ENCODE measurements at places on chromosomes 6 and 20.

DNA sequence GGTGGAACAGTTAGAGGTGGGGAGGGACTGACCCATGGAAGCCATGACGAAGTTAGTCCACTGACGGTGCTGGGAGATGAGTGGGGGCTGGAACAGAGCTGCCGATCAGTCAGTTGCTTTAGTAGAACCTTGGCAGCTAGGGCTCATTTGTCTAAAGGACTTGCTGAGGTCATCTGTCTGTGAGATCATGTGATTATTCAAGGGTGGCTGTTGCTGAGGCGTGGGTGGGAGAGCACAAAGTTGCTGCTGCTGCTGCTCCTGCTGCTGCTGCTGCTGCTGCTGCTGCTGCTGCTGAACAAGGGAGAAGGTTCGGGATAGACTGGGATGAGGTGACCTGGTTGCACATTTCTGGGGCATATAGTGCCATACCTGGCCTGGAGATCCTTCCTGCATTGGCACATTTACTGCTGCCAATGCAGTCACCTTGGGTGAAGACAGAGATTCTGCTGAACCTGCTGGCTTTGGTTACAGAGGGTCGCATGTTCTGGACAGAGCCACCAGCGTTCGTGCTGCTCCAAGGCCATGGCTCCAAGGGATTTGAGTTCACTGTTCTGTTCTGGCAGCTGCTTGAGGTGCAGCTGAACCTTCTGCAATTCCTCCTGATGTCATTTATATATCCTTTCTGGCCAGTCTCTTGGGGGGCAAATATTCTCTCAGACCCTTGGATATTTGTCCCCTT lies 840.5 kb downstream of the HACE1 start:
- DNase-seq = no peak

DNA sequence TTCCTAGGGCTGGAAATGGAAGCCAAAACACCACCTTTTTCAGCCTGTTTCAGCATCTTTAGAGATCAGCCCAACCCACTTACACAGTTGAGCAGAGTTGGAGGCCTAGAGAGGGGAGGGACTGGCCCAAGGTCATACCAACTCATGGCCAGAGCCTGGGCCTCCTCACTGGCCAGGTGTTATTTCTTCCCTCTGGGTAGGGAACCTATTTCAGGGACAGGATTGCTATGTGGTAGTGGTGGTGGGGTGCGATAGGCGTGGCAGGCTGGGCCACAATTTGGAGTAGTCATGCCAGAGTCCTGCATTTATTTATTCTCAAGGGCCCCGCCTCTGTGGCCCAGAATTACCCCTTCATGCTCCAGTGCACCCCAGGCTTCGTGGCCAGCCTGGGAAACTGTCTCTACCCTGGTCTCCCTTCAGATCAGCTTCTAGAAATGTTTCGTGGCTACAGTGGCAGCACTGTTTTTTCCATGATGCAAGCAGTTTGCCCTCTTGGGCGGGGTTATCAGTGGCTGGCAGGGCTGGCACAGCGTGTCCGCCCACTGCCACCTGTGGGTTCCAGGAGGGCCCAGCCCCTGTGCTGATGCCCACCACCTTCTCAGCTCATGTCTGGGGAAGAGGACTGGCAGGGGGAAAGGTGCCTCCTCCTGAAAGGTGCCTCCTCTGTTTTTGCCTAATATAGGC lies 6.2 kb downstream of the VEGFA start:
- DNase-seq = no peak

- DNase-seq = no peak
Measured at GRCh38 chr6:34608321-34609091, 52.4 kb upstream of the SPDEF start.

- no peak for DNase-seq
Measured at GRCh38 chr6:90948540-90948939, 361.7 kb upstream of the MAP3K7 start.

- no peak for DNase-seq
Measured at GRCh38 chr20:8293750-8294149, 161.7 kb downstream of the PLCB1 start.

DNA sequence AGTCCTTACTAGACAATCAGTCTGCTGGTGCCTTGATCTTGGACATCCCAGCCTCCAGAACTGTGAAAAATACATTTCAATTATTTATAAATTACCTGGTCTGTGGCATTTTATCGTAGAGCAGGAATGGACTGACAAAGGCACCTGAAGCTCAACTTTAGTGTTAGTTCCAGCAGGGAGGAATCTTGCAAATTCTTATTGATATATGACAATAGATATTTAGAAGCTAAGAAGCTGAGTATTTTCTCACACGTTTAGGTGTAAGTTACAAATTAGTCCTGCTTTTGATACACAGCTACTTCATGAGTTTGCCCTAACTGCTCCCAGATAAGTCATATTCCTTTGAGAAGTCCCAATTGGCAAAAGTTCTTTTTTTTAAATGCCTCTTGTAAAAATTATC lies 138.0 kb upstream of the ZNF217 start:
- no peak for DNase-seq

DNA sequence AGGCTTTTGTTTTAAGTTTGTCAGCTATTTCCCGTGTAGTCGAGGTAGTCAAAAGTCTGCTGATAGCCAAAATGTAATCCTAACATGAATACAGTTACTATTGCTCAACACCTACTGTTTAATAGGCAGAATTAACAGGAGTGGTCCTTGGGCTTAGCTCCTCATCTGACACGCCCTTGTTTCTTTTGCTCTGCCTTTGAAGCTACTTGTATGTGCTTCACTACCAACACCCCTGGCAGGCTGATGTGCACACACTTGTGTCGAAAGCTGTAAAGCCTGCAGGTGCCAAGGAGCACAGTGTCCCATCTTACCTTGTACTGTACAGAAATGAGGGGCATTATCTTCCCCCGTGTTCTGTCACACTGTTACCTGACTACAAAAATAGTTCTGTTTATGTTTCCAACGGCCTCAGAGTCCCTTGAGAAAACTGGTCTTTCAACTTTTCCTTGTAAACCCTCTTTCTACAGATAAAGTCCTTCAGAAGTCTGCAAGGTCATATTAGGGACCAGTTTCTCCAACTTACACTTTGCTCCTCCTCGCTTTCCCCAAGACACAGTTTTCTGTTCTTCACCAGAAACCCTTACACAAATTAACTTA lies 9.3 kb downstream of the SDHAF4 start:
- no peak for DNase-seq

- DNase-seq = no peak
Measured at GRCh38 chr6:61711849-61712248, 574.2 kb downstream of the KHDRBS2 start.

DNA sequence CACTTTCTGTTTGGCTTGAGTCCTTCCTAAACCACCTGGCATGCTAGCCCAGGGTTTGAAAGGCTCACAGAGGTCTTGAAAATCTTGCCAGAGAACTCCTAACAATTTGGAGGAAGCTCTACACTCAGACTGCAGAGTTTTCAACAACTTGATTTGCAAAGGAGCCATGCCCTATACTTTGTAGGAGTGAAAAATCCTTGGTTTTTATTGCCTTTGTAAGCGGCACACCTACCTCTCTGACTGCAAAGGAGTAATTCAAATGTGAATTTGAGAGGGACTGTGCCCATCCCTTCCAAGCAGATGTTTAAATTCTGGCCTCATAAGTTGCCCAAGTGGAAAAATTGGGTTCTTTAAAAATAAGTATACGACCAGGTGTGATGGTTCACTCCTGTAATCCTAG lies 41.5 kb downstream of the SLC2A12 start:
- DNase-seq = no peak

- DNase-seq = no peak
Measured at GRCh38 chr6:155108070-155108820, 113.1 kb downstream of the TIAM2 start.

GRCh38 chr6:53297004-53297403 lies 51.7 kb downstream of the ELOVL5 start:
- no peak for DNase-seq

- DNase-seq = no peak
Measured at GRCh38 chr6:107717781-107718180, 106.3 kb downstream of the SCML4 start.

DNA sequence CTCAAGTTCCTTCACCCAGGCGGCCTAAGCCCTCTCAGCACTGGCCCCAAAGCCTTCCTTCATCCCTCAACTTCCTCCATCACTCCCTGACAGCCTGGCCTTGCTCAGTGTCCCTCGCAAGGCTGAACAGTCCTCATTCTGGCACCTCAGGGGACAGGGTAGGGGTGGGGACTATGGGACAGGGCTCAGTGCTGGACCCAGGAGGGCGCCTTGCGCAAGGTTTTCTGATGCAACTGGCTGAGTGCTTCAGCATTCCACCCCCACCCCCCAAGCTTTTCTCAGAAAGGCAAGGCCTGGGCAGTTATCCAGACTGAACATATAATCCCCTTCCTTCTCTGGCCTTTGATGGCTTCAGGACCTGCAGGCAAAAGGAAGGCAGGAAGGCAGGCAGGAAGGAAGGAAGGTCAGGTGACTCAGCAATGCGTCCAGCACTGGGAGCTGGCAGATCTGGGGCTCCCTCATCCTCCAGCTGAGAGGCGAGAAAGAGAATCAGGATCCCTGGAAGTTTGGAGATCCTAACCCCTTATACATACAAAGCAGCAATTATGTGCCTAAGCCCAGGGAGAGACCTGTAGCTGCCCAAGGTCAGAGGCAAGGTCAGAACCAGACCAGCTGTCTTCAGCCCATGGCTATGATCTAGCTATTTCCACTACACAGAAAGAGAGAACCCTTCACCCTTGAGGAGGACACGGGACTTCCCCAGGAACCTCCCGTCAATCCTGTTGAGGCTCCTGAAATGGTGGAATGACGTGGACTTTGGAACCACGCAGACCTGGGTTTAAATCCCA lies 8.6 kb upstream of the TRIB3 start:
- DNase-seq = no peak

- DNase-seq = no peak
Measured at GRCh38 chr6:45997875-45998506, 17.7 kb downstream of the CLIC5 start.

GRCh38 chr6:45830441-45831139 lies 185.1 kb downstream of the CLIC5 start:
- no peak for DNase-seq

DNA sequence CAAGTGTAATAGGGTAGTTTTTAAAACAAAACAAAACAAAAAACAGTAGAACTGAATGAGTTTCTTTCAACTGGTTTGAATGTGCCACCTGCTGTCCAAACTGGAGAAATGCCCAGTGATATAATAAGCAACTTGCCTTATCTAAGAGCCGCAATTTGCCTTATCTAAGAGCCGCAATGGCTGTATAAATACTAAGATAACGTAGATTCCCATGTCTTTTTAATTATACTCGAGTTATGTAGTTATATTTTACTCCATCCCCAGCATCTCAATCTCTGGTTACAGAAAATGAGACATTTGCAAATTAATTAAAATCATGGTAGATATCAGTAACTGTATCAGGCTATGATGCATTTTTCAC lies 67.2 kb downstream of the RPP40 start:
- DNase-seq = no peak

GRCh38 chr6:34970957-34971356 lies 81.9 kb downstream of the ANKS1A start:
- no peak for DNase-seq
